C1 segment of cervical spinal cord (tissue), 14 donors: ENCODE measurements at places on chromosomes 2 and 18.

GRCh38 chr2:36396878-36397539 lies 41.4 kb downstream of the CRIM1 start:
- no peak for DNase-seq

GRCh38 chr2:47405757-47406156 lies 2.8 kb downstream of the MSH2 start:
- DNase-seq, result no peak

GRCh38 chr2:45382744-45383143 lies 228.3 kb downstream of the SRBD1 start:
- no peak for DNase-seq

DNA sequence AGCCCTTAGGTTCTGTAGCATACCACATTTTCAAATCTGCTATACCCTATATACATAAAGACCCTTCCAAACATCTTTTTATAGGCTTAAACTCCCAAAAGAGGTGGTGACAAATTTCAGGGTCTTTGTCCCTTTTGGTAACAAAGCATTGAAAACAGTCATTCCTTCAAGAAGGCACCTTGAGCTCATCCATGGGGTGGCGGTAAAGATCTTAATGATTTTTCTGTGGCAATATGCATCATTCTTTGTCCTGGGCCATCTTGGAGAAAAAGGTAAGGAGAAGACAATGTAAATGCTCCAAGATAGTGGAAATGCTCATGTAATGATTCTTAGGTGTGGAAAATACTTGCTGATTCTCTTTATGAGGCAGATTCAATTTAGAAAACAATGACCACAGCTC lies 890.5 kb downstream of the CNTNAP5 start:
- no peak for DNase-seq

DNA sequence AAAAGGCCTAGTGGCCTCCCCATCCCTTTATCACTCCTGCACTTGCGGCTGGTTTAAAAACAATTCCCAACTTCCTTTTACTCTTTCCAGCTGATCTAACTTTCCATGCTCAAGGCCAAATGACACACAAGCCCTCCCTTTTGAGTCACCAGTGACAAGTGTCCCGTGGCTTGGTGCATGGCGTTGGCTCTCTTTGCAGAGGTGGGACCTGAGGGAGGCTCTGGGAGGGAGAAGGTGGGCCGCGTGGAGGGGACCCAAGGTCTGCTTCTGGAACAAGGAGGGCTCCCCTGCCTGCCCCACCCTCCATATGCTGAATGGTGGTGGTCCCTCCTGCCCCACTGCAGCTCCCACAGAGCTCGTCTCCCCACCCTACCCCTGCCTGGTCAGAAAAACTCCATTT lies 30.8 kb upstream of the HPCAL1 start:
- DNase-seq, result no peak

DNA sequence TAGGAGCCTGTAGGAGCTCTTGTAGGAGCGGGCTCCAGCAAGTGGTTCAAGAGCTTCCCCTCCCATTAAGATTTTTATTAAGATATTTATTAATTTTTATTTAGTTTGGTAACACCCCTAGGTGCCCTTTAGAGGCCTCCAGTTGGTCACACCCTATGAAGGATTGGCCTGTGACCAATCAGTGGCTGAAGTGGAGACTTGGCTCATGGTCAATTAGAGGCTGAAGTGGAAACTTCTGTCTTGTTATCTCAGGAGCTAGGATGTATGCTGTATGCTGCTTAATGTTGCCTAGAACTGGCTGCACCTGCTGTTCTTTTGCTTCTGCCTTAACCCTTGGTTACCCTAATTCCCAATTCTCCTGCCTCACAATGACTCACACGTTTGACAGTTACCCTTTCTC lies 48.7 kb downstream of the DHRS9 start:
- no peak for DNase-seq

DNA sequence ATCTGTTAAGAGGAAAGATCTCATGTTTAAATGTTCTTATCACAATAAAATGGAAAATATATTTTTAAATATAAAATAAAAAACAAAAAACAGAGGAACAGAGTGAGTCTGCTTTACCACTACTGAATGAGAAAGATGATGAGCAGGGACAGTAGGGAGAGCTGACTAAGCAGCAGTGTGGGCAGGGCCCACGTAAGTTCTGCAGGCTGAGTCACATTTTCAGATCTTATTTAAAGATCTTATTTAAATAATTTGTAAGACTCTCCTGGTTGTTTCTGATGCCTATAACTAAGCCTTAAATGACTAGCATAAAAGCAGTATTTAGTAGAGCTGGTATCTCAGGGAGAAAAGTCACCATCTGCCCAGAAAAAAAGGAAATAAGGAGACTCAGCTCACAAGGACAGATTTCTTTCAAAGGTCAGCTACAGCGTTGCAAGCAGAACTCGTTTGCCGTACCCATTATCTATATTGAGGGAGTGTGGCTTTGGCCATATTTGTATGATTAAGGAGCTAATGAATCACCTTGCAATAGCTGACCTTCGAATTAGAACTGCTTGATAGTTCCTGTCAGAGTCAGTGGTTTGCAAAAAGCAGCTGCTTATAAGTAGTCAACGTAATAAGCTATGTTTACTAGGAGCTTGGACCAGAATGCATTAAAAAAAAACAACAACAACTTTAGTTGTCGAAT lies 322.1 kb upstream of the CHAC2 start:
- no peak for DNase-seq

DNA sequence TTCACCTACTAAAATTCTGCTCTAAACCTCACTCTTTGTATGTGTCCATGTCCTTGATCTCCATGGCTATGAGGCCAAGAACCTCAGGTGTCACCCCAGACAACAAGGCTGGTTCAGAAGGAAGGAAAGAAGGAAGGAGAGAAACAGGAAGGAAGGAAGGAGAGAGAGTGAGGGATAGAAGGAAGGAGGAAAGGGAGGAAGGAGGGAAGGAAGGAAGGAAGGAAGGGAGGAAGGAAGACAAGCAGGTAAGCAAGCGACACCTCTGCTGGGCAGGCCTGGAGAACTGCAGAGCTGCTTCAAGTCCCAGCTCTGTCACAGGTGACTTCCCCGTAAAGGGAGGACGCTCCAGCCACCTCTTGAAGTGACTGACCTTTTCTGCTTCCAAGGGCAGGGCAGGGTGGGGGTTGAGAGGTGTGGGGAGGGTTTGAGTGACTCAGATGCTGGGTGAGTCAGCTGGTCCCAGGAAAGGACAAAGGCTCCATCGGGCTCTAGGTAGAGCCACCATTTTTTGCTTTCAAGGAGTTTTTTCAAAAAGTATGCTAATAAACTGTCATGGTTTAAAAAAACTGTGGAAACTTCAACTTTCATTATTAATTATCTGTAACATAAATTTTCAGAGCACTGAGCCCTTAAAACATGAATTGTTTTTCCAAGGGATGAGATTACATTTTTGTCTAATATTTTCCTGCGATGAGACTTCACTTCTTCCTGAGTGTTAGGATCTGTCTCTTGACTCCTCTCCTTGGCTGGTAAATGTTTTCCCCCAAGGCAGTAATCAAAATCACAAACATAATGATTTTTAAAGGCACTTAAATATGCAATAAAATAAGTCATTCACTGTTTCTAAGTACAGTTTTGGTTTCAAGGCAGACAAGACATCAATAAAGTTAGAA lies 90.1 kb upstream of the L3MBTL4 start:
- no peak for DNase-seq

DNA sequence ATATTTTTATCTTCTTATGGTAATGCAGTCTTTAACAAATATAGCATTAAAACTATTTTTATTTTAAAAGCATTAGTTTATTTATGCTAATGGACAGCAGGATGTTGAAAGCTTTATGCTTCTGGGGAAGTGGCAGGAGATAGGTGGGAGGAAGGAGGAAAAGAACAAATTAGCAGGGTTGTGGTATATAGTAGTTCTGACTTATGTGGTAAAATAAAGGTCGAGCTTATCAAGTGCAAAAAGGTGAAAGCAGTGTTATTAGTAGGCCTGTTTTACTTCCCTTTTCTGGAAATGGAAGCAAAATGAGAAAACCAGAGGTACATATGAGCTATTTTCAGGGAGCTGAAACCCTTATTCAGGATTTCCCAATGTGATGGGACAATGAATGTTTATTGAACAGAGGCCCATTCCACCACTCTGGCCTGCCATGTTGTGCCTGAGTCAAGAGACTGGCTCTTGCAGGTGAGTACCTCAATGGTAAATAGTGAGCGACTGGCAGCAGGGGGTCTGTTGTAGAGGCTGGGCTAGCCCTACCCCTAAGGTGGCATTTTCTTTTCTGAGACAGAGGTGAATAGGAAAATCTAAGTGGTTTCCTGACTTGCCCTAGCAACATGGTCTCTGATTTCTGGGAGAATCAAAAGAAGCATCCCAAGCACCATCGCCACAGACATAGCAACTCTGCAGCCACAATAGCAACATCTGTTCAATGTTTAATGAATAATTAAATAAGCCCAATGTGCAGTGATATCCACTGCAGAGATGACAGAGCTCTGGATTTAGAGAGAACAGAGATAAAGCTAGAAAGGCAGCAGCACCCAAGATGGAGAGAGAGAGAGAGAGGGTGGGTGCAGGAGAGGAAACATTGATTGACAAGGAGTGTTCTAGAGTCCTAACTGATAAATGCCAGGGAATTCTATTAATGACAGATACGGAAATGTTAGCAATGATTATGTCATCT lies 119.7 kb downstream of the UPP2 start:
- DNase-seq, result no peak

DNA sequence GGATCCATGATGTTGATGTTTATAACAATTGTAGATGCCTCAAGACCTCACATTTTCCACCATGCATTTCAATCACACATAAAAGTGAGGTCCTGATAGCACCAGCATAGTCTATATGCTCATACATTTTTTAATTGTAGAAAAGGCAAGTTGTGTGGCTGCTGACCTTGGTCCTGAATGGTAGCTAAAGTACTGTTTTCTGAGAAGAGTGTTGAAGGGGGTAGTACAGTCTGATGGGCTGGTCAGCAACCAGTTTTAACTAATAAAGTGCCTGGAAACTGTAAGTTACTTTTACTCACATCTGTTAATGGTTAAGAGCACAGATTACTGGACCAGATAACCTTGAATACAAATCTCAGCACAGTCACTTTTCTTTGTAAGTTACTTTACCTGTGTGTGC lies 15.9 kb downstream of the ZNF638 start:
- no peak for DNase-seq

GRCh38 chr2:26901326-26902183 lies 53.6 kb downstream of the DPYSL5 start:
- DNase-seq, result no peak

DNA sequence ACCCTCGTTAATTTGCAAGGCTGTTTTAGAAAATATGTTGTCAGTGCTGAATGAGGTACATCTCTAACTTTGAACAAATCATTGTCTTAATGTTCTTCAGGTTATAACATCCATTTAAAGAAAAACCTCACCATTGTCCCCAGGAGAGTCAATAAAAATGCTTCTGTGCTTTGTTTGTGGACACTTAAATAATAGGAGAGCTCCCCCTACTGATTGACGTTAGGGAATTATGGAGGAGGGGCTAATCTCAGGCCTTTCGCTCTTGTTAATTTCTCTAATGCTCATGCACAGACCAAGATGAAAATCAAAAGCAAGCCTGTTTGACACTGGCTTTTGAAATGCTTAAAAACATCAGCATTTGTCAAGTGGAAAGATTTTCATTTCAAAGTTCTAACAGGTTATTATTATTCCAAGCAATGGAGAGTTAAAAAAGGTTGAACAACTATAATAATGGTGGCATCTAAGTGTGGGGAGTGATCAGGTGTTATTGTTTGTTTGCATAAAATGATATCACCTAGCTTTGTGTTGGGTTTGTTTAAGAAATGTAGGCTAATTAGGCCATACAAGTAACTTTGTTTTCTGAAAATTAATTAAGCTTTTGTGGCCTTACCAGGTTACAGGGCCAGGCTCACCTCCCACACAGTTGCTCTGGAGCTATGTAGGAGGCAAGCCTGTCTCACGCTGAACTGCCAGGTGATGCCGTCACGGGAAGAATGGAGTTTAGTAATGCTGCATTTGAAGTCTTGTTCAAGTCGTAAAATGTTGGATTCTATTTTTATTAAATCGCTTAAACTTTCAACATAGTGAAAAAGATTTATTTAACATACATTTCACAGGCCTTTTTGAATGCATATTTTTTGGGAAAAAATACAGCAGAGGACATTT lies 51.7 kb upstream of the SMIM21 start:
- no peak for DNase-seq

DNA sequence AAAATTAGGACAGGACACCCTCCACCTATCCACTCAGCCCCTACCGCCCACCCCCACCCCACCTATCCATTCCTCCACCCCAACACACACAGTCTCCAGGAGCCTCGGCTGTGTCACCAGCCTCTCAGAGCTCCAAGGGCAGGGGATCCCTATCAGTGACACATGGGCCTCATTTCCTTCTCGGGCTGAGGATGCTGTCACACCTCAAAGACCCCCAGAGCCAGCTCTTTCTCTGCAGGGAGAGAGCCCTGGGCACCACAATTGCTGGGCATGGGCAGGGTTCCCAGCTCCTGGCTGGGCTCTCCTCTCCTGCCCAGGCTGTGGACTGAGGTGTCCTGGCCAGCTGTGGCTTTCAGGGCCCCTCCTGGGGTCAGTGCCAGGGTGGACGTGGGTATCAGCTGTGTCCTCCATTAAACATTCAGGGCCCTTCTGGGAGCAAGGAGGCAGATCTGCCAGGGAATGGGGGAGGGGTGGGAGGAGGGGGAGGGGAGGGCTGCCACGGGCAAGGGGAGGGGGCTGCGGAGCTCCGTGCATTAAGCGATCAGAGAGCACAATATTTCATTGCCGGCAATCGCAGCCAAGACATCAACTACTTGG lies 14.3 kb upstream of the ECEL1 start:
- DNase-seq, result no peak

DNA sequence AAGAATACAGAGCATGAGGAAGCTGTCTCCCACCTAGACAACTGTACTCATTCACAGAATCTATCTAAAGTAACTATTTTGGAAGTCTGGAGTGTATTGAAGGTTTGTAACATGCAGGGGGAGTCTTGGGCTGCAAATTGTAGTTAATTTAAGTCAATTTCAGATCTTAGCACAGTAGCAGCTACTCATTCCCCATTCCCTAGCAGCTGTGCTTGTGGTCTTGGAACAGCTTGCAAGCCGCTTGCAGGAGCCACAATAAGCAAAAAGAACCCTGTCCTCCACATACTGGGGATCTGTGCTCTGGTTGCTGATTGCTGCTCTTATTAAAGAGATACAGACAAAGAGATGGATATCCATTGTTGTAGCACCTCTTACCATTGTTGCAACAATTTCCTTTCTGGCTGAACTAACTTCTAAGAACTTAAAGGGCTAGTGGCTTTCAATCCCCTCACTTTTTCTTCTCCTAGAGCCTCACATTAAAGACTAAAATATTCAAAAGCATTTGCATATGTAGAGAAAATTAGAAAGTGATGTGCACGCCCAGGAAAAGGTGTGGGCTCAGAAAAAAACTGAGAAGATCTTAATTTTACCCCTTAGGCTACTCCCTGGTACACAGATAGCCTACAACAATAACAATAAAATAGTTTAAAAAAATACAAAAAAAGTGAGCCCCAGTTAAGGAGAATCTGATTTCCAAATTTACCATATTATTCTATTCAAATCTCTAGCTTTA lies 1775.1 kb upstream of the PIK3C3 start:
- DNase-seq, result no peak
